Left renal cortex interstitium (tissue), 4 donors: ENCODE measurements at places on chromosomes 2 and 18. TPM values are rescaled to one million over a fixed set of nuclear protein-coding genes. Genes with fewer than 3 reads are reported as not detected.

The SNORC gene
- polyA plus RNA-seq = 0.92 TPM

GRCh38 chr2:44778671-44779476, 162.6 kb upstream of the SIX3 start:
- DNase-seq = no peak

GRCh38 chr2:60453301-60453700, 100.2 kb downstream of the BCL11A start:
- no peak for DNase-seq

The SFTPB gene
- 0.09 TPM for polyA plus RNA-seq

GRCh38 chr2:20132990-20133535, 81.6 kb upstream of the LAPTM4A start:
- DNase-seq = no peak

- DNase-seq = no peak
Observed at GRCh38 chr2:62698653-62699052, 6.9 kb upstream of the EHBP1 start.

- DNase-seq = no peak
Observed at GRCh38 chr18:50644807-50645206, 84.9 kb downstream of the MAPK4 start.

DNA sequence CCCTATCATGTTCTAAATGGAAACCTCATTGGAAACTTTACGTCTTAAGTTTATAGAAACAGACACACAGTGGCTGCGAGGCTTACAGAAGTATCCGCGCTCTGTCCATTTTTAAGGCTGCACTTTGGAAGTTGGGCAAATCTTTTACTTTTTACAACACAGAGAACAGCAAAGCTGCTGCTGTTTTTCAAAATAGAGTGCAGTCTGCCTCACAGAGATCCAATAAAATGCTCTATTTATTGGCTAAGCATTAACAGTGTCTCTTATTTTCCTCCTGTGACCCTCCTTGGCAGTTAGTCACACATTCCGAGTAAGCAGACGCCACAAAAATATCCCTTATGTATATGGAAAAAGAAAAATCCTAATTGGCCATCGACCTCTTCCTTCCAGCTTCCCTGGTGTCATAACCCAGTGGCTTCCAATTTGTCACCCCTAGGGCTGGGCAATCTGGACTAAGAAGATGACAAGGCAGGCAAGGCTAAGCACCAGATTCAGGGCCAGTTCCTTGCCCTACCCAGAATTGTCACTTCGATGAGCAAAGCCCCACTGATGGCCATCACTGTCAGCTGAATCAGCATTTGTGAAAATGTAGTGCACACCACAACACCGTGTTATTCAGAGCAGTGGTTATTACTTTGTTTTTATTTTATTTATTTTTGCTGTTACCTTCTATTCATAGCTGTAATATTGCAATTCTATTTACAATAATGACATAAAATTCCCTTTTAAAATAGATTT, 47.7 kb upstream of the MEIS1 start:
- no peak for DNase-seq

The TCF23 gene
- 0.69 TPM for polyA plus RNA-seq

- DNase-seq = no peak
Observed at GRCh38 chr2:119659601-119660342, 19.2 kb upstream of the TMEM177 start.

The GALNT13 gene
- polyA plus RNA-seq = 2.6 TPM

The TP53I3 gene
- polyA plus RNA-seq = 51.2 TPM

The ESPNL gene
- polyA plus RNA-seq = 2.1 TPM

DNA sequence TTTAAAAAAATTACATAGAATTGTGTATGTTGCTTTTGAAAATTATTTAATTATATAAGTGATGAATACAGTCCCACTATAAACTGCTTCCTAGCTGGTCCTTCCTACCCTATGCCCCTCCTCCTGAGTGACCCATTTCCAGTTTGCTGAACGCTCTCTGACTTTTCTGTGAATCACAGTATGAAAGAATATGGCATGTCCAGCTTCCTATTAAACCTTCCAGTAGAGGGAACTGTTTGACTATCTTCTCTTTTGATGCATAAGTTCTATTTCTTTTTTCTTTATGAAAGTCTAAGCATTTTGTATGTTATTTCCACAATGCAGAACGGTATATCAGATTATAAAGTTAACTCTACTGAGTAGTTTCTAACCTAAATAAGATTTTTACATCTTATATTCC, 41.3 kb downstream of the PSMG2 start:
- no peak for DNase-seq

The LAMA1 gene
- polyA plus RNA-seq = 100 TPM

The PLEK gene
- polyA plus RNA-seq = 5.1 TPM

GRCh38 chr18:74869904-74870863, 272.5 kb downstream of the ZNF407 start:
- no peak for DNase-seq

- DNase-seq = no peak
Observed at GRCh38 chr18:41266204-41266603, 688.8 kb upstream of the PIK3C3 start.

The LYPD6 gene
- polyA plus RNA-seq = 17.1 TPM

The PNO1 gene
- 17.4 TPM for polyA plus RNA-seq

GRCh38 chr2:163347982-163348856, 387.6 kb downstream of the FIGN start:
- DNase-seq = peak; percentile 67

The CDK15 gene
- polyA plus RNA-seq = 1.2 TPM

The SPC25 gene
- polyA plus RNA-seq = 19.0 TPM

The CRYBA2 gene
- not detected for polyA plus RNA-seq

DNA sequence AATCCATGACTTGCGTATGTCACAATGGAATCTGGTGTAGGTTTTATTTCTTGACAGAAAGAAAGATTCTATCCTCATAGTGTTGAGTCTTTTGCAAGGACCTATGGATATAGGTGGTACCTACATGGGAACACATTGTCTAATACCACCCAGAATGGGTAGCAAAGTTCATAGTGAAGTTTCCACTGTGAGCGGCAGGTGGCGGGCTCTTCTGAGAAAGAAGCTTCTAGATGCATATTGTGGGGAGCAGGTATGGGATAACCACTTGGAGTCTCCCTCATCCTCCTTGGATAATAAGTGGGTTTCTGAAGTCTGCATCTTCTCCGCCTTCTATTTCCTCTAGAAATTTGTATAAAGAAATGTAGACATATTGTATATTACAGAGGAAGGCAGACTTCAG, 44.9 kb downstream of the LINC00305 start:
- no peak for DNase-seq

GRCh38 chr18:22639561-22639960, 221.8 kb upstream of the CTAGE1 start:
- DNase-seq = no peak

The UGT1A9 gene
- 4.2 TPM for polyA plus RNA-seq

- no peak for DNase-seq
Observed at GRCh38 chr2:237121321-237121720, 35.6 kb downstream of the COPS8 start.

DNA sequence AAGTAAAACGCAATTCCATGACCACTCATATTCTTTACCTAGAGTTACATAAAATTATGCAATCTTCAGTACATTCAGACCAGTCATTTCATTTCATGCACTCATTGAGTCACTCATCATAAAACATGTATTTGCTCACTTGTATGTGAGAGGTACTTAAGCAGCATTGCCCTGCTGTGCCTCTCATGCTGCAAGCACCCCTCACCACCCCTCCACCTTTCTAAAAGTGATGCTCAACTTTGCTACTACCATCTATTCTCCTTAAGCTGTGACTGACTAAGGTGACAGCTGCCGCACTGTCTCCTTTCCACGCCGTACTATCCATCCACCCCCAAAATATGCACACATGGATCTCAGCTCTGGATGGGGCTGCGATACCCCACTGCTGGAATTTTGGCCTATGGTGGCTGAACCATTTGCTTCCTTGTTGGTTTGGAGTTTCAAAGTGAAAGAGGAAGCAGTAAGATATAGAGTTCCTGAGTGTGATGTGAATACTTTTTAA, 7.2 kb downstream of the ARHGAP25 start:
- no peak for DNase-seq

DNA sequence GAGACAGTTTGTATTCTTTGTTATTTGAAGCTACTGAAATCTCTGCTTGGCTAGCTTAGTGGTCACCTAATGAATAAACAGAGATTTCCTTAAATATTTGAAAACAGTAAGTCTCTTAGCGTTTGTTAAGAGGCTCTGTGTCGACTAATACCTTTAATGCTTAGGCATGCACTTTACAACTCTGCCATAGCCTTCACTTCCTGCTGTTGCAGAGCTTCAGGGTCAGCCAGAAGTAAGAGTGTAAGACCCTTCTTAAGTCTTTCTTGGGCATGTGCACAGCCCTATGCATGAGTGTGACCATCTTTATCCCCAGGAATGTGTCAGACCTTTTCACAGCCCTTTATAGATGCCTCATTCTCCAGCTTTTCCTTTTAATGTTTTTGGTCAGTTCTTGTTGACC, 195.3 kb upstream of the ALPP start:
- no peak for DNase-seq

DNA sequence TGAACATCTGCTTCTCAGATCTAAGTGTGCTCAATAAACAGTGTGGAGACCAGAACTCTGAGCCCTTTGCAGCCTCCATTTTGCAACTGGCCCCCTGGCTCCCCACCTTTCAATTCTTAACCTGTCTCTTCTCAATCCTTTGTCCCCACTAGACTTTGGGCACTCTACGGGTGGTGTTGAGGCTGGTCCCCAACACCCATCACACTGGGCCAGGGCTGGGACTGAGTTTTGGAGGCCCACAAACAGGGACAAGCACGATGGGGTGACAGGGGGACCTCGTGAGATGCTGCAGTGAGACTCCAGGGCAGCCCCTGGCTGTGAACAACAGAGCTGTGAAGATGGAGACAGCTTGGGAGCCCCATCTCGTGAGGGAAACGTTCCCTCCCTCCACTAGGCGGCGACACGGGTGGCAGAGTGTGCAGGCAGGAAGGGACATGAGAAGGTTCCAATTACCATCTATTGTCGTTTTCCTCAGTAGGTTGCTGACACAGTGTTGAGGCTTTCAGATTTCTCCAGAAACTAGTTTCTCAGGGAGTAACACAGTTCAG, 1.2 kb downstream of the ANKMY1 start:
- DNase-seq = no peak

The STPG4 gene
- polyA plus RNA-seq = not detected
